HepG2 (cell line): ENCODE measurements at places on chromosomes 4 and X.

- H3K4me1 ChIP-seq, result peaks cover 17% of the 10 kb centered on the region
- no peak overlapping the region for H3K4me3 ChIP-seq
- H3K27me3 ChIP-seq, result no peaks in the 10 kb centered on the region
- DNase-seq, result no peak
- H3K36me3 ChIP-seq, result no peaks in the 10 kb centered on the region
Observed at GRCh38 chrX:2892816-2893215, 36.3 kb downstream of the ARSD start.

DNA sequence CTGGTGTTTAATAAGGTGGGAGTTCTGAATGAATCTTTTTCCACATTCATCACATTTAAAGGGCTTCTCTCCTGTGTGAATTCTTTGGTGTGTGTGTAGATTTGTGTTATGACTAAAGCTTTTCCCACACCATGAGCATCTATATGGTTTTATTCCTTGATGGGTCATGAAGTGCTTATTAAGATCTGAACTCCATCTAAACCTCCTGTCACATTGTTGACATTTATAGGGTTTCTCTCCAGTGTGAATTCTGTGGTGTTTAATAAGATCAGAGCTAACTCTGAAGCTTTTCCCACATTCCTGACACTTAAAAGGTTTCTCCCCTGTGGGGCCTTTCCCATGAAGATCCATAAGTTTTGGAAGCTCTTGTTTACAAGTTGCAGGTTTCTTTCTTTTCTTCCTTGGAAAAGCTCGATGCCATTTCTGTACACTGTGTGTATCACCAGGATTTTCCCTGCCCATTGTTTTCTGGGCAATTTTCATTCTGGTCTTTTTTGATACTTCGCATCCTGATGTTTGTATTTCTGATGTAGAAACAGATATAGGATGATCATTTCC, 21.9 kb upstream of the ETDC start:
- H3K36me3 ChIP-seq, result no peaks in the 10 kb centered on the region
- no peak for DNase-seq
- H3K27me3 ChIP-seq, result no peaks in the 10 kb centered on the region
- H3K4me3 ChIP-seq, result no peak overlapping the region
- no peak overlapping the region for H3K27ac ChIP-seq

DNA sequence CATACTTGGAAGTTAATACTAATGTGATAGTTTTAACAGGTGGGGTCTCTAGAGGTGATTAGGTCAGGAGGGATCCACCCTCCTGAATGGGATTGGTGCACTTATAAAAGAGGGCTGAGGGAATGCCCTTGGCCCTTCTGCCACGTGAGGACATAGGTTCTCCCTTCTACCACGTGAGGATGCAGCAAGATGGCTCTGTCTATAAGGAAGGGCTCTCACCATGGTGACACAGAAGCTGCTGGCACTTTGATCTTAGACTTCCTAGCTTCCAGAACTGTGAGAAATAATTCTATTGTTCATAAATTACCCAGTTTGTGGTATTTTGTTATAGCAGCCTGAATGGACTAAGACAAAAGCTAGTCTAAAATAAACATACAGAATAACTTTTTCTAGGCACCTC, 1.0 kb downstream of the AADAT start:
- H3K27ac ChIP-seq, result peak overlapping the region; percentile 63
- no peak for DNase-seq
- H3K36me3 ChIP-seq, result peaks cover 2% of the 10 kb centered on the region
- peak overlapping the region; percentile 63 for H3K4me3 ChIP-seq
- no peaks in the 10 kb centered on the region for H3K27me3 ChIP-seq
- peaks cover 37% of the 10 kb centered on the region for H3K4me1 ChIP-seq

GRCh38 chr4:10856271-10856782, 171.8 kb upstream of the CLNK start:
- H3K4me3 ChIP-seq, result no peak overlapping the region
- no peaks in the 10 kb centered on the region for H3K27me3 ChIP-seq
- no peaks in the 10 kb centered on the region for H3K36me3 ChIP-seq

DNA sequence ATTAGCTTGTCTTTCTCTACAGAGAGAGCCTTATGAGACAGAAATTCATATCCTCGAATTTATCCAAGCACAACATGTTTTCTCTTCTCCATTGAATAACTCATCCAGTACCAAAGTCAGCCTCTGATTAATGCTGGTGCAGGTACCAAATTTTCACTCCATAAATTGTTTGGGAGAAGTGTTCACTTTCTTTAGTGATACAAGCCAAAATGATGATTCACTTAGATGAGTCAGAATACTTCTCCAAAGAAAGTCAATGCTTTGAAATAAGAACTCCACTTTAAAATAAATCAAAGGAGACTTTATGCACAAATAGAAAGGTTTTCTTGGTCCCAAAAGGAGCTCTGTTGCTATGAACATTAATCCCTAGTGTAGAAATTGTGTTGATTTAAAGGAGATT, 60.2 kb downstream of the MAOB start:
- H3K27ac ChIP-seq, result no peak overlapping the region
- no peak overlapping the region for H3K4me3 ChIP-seq
- H3K36me3 ChIP-seq, result no peaks in the 10 kb centered on the region
- no peak for DNase-seq
- H3K27me3 ChIP-seq, result no peaks in the 10 kb centered on the region

- DNase-seq, result no peak
- no peaks in the 10 kb centered on the region for H3K36me3 ChIP-seq
- H3K4me3 ChIP-seq, result no peak overlapping the region
- no peak overlapping the region for H3K27ac ChIP-seq
Observed at GRCh38 chr4:3866813-3867129, 100.6 kb downstream of the ADRA2C start.

DNA sequence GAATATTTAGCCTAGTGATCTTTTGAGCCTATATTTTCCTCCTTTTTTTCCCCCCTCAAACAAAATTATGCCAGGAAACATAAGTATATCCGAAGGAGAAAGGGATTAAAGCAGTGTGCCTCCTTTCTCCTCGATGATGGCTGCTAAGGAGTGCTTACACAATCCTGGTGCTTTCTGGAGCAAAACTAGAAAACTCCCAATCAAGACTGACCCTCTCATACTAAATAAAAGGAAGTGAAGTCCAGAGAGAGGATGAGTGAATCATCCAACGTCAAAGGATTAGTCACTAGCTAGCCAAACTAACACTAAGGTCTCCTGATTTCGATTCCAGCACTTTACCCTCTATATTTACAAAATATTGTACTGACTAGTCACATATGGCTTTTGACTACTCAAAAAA, 146.8 kb downstream of the PPP3CA start:
- no peak overlapping the region for H3K27ac ChIP-seq
- no peaks in the 10 kb centered on the region for H3K27me3 ChIP-seq
- DNase-seq, result peak; percentile 48
- peaks cover 55% of the 10 kb centered on the region for H3K4me1 ChIP-seq
- no peaks in the 10 kb centered on the region for H3K36me3 ChIP-seq

DNA sequence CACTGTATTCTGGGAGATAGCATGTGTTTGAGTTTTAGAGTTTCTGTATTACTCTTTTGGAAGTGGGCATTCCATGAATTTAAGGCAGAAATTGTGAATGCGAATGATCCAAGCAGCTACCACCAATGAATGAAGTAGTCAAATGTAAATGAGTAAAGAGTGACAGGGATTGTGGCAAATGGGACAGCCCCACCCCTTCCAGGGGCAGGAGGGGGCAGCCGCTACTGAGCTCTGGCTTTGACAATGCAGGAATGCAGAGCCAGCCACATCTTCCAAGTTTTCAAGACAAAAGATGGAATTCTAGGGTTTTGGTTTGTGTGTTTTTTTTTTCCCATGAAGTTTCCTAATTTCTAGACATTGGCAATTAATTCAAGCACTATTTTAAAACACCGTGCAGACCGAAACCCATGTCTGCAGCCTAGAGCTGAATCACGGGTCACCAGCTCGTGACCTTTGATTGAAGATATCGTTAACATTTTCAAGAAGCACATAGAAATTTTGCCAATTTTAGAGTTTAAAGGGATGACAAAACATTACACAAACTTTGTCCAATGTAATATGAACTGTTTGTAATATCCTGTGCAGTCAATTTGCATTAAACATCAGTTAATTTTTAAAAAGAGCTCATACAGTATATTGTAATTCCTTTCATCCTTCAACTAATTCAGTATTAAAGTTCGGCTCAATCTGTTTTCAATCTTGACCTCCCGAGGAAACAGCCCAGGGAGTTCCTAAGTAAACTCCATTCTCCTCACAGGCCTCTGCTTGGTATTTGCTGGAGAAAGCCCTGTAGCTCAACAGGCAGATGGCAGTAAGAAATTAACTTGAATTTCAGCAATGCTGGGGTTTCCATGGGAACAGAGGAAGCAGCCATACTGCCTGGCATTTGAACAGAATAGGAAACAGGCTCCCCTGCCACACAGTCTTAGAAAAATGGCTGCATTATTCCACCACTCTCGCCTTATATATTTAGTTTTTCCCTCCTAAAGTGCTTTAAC, 83.4 kb downstream of the UCHL1 start:
- no peaks in the 10 kb centered on the region for H3K27me3 ChIP-seq
- H3K4me1 ChIP-seq, result no peaks in the 10 kb centered on the region
- no peaks in the 10 kb centered on the region for H3K36me3 ChIP-seq
- no peak overlapping the region for H3K27ac ChIP-seq
- no peak overlapping the region for H3K4me3 ChIP-seq
- no peak for DNase-seq

- DNase-seq, result no peak
- H3K4me3 ChIP-seq, result no peak overlapping the region
- peaks cover 11% of the 10 kb centered on the region for H3K4me1 ChIP-seq
- H3K27ac ChIP-seq, result no peak overlapping the region
- no peaks in the 10 kb centered on the region for H3K36me3 ChIP-seq
Observed at GRCh38 chrX:2538031-2538757, 37.4 kb upstream of the DHRSX start.

GRCh38 chrX:55029291-55029690, 1.5 kb downstream of the ALAS2 start:
- no peaks in the 10 kb centered on the region for H3K36me3 ChIP-seq
- no peak overlapping the region for H3K27ac ChIP-seq
- no peak overlapping the region for H3K4me3 ChIP-seq
- H3K4me1 ChIP-seq, result peaks cover 11% of the 10 kb centered on the region; the same call in 1 of the 2 replicates
- H3K27me3 ChIP-seq, result no peaks in the 10 kb centered on the region
- no peak for DNase-seq

- H3K4me1 ChIP-seq, result peaks cover 15% of the 10 kb centered on the region
- DNase-seq, result no peak
- H3K27ac ChIP-seq, result no peak overlapping the region
- no peaks in the 10 kb centered on the region for H3K36me3 ChIP-seq
- no peak overlapping the region for H3K4me3 ChIP-seq
Observed at GRCh38 chr4:74932010-74932409, 906 bp upstream of the PARM1 start.

DNA sequence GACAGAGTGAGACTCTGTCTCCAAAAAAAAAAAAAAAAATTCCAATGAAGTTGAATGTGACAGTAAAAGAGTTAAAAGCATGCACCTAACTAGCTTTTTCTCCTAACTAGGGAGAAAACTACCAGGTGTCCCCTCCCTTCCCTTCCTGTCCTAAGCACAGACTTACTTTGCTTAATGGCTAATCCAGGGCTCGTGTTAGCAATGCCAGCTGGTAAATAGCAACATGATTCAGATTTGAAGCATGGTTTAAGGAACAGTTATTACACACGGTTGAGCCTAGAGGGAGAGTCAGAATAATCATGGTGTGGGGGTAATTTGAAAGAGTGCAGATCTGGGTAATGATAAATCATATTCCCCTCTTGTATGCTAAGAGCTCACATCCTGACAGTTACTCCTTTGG, 338.3 kb downstream of the STIM2 start:
- no peaks in the 10 kb centered on the region for H3K36me3 ChIP-seq
- no peaks in the 10 kb centered on the region for H3K4me1 ChIP-seq
- H3K4me3 ChIP-seq, result no peak overlapping the region
- no peak for DNase-seq
- no peaks in the 10 kb centered on the region for H3K27me3 ChIP-seq

DNA sequence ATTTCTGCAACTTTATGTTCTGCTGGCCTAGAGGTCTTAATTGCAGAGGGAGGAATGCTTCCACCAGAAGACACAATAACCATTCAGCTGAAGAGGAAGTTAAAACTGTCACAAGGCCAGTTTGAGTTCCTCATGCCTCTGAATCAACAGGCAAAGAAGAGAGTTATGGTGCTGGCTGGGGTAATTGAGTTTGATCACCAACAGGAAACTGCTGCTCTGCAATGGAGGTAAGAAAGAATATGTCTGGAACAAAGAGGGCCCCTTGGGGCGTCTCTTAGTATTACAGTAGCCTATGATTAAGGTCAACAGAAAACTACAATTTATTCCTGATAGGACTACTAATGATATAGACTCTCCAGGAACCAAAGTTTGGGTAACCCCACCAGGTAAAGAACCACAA, 744.0 kb downstream of the FSTL5 start:
- no peaks in the 10 kb centered on the region for H3K27me3 ChIP-seq
- DNase-seq, result peak; percentile 1
- no peak overlapping the region for H3K27ac ChIP-seq
- H3K4me3 ChIP-seq, result no peak overlapping the region
- no peaks in the 10 kb centered on the region for H3K4me1 ChIP-seq
- H3K36me3 ChIP-seq, result no peaks in the 10 kb centered on the region
